ENCODE measurements at places on chromosomes 16 and 17.

- DNase-seq = no peak
These were observed 2.1 kb upstream of the NRN1L start for GRCh38 chr16:67882374-67883145.

DNA sequence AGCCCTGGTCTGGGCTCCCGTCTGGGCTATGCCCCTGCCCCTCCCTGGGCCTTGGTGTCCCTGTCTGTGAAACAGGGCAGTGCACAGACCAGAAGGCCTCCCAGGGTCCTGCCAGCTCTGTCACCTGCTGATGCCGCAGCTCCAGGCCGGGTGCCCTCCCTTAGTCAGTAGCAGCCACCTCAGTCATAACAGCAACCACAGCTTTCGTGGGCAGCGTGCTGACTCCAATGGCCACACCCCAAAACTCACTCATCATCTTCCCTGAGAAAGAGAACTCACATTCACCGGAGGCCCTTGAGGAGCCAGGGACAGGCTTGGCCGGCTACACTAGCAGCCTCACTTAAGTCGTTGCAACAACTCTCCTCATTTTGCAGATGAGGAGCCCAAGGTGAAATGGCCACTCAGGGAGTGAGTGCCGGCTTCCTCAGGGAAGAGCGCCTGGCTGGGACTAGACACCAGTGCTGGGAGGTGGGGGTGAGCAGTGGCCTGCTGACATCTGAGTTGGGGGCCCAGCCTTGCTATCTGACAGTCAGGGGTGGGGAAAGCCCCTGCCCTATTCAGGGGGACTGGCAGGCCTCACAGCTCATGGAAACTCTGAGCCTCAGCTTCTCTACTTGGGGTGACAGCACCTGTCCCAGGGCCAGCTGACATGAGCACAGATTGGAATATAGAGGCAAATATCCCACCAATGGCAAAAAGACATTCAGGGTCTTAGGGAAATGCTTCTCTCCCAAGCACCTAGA lies 22.6 kb downstream of the SLC5A10 start:
- DNase-seq = no peak

DNA sequence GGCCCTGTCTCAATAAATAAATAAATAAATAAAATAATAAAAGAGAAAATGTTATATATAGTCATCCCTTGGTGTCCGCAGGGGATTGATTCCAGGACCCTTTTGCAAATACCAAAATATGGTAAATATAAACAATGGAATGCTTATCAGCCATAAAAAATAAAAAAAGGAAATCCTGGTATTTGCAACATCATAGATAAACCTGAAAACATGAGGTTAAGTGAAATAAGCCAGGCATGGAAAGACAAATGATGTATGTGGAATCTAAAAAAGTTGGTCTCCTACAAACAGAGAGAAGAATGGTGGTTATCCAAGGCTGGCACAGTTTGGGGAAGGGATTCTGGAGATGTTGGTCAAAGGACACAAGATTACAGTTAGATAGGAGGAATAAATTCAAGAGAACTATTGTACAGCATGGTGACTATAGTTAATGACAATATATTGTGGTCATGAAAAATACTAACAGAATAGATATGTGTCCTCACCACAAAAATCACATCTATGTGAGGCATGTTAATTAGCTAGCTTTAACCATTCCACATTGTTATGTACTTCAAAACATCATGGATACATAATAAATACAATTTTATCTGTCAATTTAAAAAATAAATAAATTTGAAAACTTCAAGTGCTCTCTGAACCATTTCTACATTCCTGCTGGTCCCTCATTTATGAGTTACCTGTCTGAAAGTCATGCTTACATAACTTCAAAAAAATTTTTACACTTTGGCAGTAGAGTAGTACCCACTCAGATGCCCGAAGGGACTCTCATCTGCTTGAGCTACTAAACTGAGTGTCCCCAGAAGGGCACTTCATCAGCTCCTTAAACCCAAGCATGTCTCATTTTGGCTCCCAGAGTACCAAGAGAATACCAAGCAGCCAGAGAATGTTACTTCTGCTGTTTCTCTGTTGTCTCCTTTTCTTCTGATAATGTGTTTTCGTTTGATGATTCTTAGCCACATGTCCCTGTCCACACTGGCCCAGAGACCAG lies 26.6 kb downstream of the N4BP1 start:
- no peak for DNase-seq

- DNase-seq = no peak
These were observed 23.0 kb upstream of the TMEM132E start for GRCh38 chr17:34556384-34556783.

GRCh38 chr17:72520665-72521303 lies 400.0 kb downstream of the SOX9 start:
- no peak for DNase-seq

DNA sequence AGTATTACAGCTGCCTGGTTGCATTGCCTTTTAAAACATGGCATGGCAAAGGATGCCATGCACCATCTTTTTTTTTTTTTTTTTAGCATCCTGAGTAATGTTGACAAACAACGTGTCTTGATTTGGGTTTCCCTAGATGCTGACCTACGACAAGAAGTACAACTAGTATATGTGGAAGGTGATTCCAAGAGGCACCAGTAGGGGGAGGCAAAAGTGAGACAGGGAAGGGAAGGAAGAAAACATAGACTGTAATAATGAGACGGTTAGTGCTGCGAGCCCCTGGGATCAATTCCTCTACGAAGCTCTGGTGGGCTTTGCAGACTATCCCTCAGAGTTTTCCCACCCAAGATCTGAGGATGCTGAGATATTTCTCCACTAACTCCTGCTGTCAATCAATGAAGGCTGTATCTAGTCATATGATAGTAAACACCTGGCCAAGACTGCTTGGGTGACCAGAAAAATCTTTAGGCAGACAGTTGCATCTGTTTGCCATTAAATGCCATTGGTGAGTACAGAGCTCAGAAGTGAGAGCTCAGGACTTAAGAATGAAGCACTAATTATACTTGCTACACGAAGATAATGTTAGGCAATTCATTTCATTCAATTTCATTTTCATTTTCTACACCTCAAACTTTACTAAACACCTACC lies 458.6 kb upstream of the GOT2 start:
- DNase-seq = no peak

DNA sequence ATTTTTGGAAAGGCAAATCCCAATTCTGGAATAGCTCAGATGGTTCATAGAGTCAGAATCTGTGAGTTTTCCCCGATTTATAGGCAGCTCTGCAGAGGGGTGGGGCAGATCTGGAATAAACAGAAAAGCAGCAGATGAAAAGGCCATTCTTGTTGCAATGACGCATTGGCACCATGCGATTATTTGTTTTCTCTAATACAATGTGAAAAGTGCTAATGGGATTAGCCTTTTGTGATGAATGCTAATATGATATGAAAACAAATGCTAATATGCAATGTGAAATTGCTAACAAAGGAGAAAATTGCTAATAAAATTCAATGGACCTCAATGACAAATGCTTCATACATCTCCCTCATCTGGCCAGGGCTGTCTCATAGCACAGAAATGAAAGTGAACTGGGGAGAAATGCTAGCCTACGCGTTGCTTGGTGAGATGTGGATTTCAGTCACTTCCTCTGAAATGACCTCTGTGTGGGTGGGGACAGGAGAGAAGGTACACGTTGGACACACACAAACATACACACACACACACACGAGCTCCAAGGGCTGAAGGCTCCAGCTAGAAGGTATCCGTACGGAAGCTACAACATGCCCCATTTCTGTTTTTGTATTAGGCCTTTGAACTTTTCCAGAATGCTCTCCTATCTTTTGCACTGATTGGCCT lies 394.5 kb downstream of the XYLT1 start:
- no peak for DNase-seq
